ENCODE measurements at places on chromosomes 2 and 18. TPM values are rescaled to one million over a fixed set of nuclear protein-coding genes. Genes with fewer than 3 reads are reported as not detected.

DNA sequence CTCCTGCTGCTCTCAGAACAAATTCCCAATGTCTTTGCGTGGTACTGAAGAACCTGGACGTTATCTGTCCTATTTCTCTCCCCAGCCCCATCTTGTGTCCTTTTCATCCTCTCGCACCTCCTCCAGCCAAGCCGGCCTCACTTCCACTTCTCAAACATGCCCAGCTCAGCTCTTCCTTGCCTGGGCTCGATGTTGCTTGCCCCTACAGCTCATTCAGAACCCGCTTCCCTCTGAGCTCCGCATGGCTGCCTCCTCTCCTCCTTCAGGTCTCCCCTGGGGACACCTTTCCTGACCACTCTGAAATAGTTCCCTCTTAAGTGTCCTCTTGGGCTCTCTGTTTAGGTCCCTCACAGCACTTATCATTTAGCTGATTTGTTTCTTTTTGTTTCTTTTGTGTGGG, 6.7 kb upstream of the SMARCAL1 start:
- no peak for DNase-seq

DNA sequence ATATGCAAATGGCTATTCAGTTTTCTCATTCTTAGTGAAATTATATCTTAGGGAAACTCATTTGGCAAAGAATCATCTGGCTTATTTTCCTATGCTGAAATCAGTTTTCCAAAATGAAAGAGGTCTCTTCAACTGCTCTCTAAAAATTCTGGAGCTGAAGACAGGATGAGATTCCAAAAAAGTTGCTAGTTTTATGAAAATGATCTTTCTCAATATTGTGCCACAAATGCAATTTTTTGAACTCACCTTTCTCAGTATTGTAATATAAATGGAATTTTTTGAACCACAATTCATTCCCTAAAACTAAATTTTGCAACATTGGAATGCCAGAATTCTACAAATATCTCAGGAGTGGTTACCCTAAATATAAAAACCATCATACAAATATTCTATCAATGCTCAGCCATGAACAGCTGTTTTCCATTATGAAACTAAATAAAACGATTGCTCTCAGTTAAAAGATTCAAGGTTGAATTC, 147.7 kb upstream of the PKDCC start:
- no peak for DNase-seq

- no peak for DNase-seq
Measured at GRCh38 chr2:36650031-36650829, 46.3 kb upstream of the VIT start.

DNA sequence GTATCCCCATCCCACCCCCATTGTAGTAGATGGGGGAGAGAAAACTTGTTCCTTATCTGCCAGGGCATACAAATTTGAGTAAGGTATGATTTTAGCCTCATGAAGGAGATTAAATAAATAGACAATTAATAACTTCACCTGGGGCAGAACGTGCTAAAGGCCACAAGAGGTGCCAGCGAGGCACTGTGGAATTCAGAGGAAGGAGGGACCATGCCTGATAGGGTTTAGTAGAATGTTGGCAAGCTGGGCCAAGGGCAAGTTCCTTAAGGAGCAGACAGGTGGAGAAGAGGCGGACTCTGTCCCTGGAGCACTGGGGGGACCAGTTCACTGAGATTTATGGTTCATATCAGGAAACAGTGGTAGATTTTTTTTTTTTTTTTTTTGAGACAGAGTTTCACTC, 22.5 kb downstream of the STAMBP start:
- DNase-seq = no peak

GRCh38 chr18:48009116-48009745, 78.8 kb upstream of the SMAD2 start:
- no peak for DNase-seq

- DNase-seq = no peak
Measured at GRCh38 chr18:24018299-24018886, 3.8 kb downstream of the TTC39C start.

- peak; percentile 28 for DNase-seq
Measured at GRCh38 chr2:201254081-201254730, 6.1 kb upstream of the CASP8 start.

DNA sequence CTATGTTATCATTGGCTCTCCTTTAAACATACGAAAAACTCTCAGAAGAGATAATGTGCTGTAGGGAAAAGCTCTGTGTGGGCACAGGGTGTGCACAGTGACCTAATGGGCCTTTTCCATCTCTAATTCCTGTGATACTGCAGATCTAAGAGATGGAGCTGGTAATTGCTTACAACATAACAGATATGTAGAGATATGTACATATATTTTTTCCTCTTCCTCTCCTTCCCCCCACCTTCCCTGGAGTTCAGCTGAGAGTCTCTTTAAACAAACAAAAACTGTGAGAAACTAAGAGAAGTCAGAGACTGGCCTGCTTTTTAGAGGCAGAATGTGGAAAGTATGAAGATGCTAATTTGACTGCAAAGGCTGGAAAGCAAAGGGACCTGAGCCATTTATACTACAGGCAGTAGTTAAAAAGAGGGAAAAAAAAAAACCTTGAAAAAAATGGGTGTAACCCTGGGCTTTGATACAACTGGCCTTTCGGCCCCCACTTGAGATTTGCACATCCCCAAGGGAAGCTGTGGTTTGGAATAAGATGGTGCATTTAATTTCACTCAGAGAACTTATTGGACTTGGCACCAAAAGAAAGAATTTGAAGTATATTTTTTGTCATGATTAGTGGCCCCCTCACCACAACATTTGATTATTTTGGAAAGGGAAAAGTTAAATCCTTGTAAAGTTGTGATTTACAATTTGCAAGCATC, 502.2 kb upstream of the ZEB2 start:
- DNase-seq = no peak

- DNase-seq = no peak
Measured at GRCh38 chr2:9021563-9022211, 18.2 kb upstream of the MBOAT2 start.

DNA sequence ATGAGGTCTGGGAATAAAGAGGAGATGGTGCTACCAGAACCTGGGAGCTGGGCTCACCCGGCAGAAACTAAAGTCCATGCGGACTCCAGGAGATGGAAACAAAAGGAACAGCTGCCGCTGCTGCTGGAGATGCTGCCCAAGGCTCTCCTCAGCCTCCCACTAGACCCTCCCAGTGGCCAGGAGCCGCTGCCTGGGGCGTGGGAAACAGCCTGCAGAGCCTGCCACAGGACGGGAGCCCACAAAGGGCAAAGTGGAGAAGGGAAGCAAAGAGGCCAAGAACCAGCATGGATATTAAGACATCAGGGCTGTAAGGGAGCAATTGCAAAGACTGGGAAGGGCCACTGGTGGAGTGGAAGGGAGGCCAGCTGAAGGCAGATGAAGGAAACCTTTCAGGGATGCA, 179.6 kb downstream of the NCK2 start:
- no peak for DNase-seq

- no peak for DNase-seq
Measured at GRCh38 chr2:68684197-68684596, 40.8 kb downstream of the PROKR1 start.

DNA sequence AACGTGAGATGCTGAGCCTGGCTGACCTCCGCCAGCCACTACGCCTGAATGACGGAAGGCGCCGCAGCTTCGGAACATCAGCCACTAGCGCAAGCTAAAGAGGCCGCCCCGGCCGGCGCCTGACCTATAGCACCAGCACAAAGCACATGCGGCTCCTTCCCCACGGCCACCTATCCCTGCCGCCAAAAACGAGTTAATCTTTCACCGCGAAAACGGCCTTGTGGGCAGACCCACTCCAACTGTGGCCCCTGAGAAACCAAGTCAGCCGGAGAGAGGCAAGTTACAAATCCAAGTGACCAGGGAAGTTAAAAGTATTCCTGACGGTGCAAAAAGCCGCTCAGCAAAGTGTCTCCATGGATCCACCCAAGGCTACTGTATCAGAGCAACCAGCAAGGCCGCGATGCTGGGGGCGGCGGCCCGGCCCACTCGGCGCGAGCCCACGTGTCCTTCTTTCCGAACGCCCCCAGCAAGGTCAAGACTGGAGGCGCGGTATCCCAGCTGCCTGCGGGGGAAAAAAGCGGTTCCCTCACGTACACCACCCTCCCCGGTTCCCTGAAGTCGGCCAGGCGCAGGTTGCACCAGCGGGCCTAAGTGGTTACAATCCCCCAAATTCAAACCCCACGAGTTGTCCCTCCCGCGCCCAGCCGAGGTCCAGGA, 575 bp downstream of the HSPD1 start:
- DNase-seq = peak; percentile 10

GRCh38 chr2:44953499-44953883, 12.0 kb downstream of the SIX3 start:
- DNase-seq = no peak

GRCh38 chr2:137724912-137725311, 239.4 kb upstream of the HNMT start:
- DNase-seq = no peak

Gene ASPRV1
- total RNA-seq = 0.96 TPM

Gene KIF1A
- not detected for total RNA-seq

Gene ASB18
- not detected for total RNA-seq

Gene RAB6D
- total RNA-seq = not detected

All from CD4-positive, alpha-beta T cell (primary cell).